Stimulated activated CD8-positive, alpha-beta memory T cell treated with anti-CD3 and anti-CD28 coated beads, Interleukin-2, amount 100 ng/mL, for 1 hour (primary cell): ENCODE measurements at places on chromosomes 5 and 9.

DNA sequence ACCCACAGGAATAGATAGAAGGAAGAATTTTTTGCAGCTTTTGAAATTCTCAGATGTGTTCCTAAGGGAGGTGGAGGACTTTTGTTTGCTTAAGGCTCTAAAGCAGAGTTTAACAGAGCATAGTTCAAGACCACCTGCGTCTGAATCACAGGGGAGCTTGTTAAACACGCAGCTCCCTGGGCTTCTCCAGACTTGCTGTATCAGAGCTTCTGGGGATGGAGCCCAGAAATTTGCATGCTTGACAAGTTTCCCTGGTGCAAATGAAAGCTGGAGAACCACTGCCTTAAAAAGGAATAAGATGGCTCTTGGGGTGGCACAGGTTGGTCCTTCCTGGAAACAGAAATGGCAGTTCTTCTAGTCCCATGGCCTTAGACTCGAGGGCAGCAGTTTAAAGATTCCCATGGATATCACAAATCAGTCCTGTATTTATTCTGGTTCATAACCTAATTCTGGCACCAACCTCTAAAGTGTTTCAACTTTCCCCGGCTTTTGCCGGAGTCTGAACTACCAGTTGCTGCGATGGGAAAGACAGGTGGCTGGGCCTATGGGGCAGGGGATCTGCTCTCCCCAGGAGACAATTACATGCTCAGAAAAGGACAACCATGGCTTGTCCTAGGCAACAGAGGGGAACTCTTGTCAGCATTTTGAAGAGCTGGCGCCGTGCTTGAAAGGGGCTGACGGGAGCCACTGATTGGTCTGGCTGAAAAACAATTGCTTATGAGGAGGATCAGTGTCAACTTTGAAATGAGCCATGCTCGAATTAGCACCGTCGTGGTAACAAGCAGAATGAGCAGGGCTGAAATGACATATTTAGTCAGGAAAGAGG is 599.6 kb downstream of the CCDC171 start:
- no peak for DNase-seq

DNA sequence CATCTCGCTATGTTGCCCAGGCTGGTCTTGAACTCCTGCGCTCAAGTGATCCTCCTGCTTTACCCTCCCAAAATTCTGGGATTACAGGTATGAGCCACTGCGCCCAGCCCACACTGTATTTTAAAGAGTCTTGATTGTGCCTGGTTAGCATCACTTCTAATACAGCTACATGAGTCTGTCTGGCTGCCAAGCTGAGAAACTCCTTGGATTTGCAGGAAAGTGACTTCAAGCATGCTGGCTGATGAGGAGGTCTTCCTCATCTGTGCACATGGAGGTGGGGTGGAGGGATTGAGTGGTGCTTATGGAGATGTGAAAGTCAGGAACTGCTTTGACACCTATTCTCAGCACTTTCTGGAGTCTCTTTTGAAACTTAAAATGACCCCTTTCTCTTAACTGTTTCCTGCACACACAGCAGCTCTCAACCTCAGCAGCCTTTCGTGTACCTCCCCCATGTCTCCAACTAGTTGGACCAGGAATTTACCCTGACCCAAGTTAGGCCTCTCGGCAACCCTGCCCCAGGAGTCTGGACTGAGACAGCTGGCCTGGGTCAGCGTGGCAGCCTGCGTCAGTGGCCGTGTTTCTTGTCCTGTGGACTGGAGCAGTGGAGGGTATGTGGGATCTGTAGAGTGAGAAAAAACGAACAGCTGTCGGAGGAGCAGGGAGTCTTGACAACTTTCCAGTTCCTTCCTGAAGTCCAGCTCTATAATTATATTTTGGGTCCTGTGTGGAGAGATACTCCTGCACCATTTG is 72.5 kb downstream of the ACER2 start:
- DNase-seq = no peak

- DNase-seq = no peak
Observed at GRCh38 chr9:127149010-127149409, 26.6 kb upstream of the ANGPTL2 start.

DNA sequence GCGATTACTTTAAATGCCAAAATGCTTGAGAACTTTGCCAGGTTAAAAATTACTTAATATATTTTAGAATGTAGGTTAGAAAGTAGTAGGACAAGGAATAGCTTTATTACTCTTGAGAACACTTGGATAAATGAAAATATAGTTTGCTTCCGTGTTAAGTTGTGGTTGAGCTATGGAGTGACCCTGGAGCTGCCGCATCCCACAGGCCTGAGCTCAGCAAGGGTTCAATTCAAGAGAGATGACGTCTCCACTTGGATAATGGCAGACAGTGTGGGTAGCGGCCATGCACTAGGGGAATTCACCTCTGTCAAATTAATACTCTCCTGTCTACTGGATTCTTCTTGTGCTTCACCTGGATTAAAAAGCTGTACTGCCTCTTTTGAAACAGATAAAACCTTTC is 105.0 kb downstream of the GAPVD1 start:
- no peak for DNase-seq

DNA sequence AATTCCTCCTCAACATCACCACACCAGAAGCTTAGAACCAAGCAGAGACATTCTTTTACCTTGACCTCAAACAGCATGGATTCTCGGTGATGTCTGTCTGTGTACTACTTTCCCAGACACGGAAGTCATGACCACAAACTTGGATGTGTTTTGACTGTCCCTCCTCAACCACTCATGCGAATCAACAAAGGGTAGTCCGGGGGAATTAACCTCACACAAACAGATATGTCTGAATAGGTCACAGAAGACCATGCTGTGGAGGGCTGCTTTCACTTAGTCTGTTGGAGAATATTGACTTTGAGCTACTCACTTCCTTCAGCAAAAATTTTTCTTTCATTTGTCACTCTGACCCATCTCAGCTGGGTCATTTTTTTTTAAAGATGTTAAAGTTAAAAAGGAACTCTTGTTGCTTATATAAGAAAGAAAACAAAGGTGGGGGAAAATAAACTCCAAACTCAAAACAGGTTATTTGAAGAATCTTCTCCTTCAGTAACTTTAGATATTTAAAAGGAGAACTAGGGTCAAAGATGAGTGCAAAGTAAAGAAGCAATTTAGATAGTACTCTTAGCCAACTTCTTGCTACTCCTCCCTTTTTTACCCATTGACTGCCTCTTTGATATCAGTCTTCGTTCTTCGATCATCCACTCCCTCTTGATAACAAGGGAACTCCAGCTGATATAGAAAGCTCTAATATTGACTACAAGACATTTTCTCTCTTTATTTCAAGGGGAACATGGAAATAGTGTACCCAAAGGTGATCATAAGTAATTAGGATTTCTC is 343.4 kb upstream of the CDH6 start:
- no peak for DNase-seq
